ENCODE measurements at places on chromosomes 3 and 15.

GRCh38 chr3:53178246-53178645, 17.2 kb downstream of the PRKCD start:
- DNase-seq: no peak

DNA sequence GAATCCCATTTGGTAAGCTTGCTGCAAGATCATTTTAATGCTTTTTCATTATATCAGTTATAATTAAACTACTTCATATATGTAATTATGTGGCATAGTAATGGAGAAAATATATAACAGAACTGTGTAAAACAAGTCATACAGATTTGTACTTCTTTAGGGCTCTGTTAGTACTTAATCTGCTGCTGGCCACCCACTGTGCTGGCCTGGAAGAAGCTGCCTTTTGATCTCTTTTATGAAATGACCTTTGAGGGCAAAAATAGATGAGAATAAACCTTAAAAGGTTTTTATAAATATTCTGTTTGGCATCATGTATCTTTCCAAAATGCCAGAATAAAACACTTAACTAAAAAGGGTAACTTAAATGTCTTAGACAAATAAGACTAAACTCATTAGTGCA, 262.9 kb downstream of the ZIC1 start:
- DNase-seq: no peak

DNA sequence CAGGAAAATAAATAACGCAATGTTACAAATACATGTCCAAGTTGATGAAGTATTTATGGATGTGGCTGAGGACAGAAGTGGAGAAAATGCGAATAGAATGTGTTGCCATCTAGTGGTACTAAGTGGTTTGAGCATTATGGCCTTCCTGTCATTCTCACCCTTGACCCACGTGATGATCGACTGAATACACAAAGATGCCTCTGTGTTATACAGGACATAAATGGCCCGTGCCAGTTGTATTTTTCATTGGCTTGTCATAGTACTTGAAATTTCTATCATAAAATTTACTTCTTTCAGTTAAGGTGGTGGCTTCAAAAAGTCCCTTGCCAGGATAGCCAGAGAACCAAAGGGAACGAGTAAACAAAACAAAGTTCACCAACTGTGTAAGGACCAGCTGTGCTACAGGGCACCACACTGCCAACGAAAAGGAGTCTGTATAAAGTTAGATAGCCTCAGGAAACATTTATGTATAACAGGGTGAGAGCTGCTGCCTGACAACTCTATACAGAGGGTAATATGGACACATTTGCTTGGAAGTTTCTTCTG, 103.7 kb downstream of the MYH15 start:
- no peak for DNase-seq

DNA sequence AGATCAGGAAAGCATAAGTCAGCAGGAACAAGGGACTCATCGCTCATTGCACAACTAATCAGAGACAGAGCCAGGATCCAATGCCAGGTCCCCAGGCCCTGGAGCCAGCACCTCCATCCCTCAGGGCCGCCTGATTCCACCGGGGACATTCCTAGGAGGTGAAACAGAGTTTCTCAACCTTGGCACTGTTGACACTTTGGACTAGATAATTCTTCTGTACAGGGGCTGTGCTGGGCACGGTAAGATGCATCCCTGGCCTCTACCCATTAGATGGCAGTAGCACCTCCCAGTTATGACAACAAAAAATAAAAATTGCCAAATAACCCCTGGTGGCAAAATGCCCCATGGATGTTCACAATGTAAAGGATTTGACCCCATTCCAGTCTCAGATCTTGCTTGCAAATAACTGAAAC, 127.7 kb downstream of the MTHFS start:
- no peak for DNase-seq

GRCh38 chr3:179788996-179789395, 136.2 kb downstream of the USP13 start:
- no peak for DNase-seq

GRCh38 chr15:71328453-71328852, 213.2 kb downstream of the THSD4 start:
- no peak for DNase-seq

DNA sequence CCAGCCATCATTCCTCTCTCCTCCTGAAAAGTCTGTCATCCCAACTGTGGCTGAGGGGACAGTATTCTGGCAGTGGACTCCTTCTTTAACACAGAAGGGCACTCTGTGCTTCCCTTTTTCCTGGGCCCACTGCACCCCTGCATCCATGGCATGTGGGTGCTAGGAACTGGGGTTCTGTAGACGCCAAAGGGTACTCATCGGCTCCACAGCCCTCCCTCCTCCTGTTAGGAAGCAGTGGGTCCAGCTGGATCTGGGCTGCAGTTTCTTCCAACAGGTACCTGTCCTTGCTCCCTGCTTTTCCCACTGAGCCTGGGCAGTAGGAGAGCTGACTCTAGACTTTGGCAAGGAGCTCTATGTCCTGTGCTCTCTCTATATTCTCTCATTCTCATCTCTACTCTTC, 6.4 kb upstream of the MANF start:
- DNase-seq: peak; percentile 19

DNA sequence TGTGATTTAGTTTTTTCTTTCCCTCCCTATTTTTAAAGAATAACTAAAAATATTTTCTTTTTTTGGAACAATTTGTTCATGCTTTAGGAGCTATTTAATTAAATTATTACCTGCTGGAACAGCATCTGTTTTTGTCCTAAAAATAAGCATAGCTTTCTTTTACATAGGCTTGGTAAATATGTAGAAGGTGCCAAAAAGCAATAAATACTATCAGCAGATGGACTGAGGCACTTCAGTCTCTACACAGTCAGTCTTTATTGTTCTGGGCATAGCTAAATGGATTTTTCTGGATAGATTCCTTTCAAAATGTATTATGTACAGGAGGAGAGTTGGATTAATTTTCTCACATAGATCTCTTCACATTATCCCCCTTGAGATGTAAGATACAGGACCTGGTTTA, 223.5 kb downstream of the NAALADL2 start:
- DNase-seq: no peak

GRCh38 chr15:98927022-98927421, 80.6 kb downstream of the PGPEP1L start:
- no peak for DNase-seq

- no peak for DNase-seq
Measured at GRCh38 chr3:63477494-63478129, 174.9 kb upstream of the SNTN start.

GRCh38 chr3:126208606-126209256, 28.3 kb upstream of the ALDH1L1 start:
- no peak for DNase-seq

GRCh38 chr3:177190756-177191681, 6.3 kb downstream of the TBL1XR1 start:
- no peak for DNase-seq

DNA sequence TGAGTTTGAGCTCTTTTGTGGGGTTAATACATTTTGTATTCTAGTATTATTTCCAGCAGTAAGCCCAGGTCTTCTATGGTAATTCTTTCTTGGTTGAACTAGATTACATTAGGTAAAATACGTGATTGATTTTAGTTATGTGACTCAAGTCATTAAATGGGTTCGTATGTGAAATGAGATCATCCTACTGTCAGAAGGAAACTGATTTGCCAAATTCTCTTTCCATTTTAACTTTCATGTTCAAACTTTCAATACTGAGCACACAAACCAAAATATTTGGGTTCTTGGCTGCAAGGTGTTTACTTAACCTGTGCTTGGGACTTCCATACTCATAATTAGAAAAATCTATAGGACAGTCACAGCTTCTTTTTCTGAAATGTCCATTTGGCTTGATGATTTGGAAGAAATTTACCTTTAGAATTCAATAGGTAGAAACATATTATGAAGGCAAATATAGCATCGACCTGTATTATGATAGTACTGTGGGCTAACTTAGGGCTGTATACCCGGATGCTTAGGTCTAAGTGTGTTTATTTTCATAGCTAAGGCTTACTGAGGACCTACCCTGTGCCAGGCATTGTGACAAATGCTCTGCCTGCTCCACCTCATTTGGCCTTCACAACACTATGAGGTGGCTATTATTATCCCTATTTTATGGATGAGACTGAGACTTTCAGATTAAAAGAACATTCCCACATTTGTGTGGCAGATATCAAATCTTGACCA, 631.8 kb upstream of the GRM7 start:
- no peak for DNase-seq

DNA sequence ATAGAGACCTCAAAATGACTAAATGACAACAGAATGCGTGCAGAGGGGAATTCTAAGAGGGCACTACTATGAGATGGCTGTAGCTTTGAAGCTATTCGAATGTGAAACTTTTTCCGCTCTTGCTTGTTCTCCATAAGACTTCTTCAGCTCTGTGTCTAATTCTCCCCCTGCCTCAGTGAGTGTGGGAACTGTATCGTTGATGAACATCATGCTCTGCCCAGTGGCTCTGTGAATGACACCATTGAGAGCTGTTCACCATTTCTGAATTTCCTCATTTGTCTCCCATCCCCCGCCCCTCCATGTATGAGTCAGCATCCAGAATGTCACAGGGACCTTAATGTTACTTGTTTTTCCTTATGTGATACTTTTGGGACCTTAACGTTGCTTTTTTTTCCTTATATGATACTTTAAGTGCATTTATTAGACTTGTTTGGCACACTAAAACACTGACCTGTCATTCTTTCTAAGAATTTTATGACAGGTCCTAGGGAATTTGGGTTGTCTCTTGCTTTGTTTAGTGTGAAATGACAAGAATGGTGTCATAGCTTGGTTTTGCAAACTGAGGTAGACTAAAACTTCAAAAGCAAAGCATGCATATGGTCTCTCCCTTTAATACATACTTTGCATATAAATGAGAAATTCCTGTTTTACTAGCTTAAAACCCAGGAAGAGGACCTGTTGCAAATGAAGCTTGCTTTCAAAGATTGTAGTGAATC, 99.6 kb downstream of the FNDC3B start:
- no peak for DNase-seq

- no peak for DNase-seq
Measured at GRCh38 chr3:190096345-190096744, 24.4 kb downstream of the P3H2 start.

- no peak for DNase-seq
Measured at GRCh38 chr3:61058836-61059235, 192.4 kb downstream of the FHIT start.

GRCh38 chr15:97755726-97756125, 204.8 kb upstream of the ARRDC4 start:
- DNase-seq: no peak

- DNase-seq: no peak
Measured at GRCh38 chr3:59782664-59783063, 732.8 kb upstream of the CFAP20DC start.

DNA sequence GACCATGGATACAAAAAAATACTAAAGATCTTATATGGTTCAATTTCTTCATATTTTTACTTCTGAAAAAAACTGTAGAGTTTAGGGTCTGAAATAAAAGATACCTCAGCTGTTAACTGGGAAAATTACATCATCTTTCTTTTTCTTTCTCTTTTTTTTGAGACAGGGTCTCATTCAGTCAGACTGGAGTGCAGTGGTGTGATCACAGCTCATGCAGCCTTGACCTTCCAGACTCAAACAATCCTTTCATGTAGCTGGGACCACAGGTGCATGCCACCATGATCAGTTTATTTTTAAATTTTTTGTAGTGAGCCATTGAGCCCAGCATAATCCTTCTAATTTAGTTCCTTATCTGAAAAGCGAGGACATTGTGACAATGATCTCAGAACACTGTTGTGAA, 39.6 kb upstream of the TKT start:
- DNase-seq: no peak

GRCh38 chr3:101995371-101996046, 146.2 kb downstream of the NFKBIZ start:
- DNase-seq: no peak

- DNase-seq: no peak
Measured at GRCh38 chr3:131356006-131356595, 25.5 kb upstream of the NUDT16 start.

- no peak for DNase-seq
Measured at GRCh38 chr3:151894219-151894618, 20.8 kb downstream of the SUCNR1 start.

DNA sequence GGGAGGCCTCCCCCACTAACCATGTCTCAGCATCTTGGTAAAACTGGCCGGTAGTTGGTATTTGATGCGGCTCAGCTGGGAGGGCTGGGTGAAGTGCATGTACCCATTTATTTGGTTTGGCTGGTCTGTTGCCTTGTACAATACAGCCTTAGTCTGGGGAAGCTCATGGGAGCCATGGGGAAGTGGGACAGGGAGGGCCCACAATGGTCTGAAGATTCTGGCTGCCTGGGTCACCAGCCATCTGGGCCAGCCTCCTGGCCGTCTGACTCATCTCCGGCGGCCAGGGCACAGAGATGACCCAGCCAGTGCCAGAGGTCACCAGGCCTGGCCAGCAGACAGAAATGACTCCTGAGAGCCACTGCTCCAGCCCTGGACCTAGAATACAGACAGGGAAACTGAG, 51.6 kb upstream of the SMAD6 start:
- DNase-seq: no peak

DNA sequence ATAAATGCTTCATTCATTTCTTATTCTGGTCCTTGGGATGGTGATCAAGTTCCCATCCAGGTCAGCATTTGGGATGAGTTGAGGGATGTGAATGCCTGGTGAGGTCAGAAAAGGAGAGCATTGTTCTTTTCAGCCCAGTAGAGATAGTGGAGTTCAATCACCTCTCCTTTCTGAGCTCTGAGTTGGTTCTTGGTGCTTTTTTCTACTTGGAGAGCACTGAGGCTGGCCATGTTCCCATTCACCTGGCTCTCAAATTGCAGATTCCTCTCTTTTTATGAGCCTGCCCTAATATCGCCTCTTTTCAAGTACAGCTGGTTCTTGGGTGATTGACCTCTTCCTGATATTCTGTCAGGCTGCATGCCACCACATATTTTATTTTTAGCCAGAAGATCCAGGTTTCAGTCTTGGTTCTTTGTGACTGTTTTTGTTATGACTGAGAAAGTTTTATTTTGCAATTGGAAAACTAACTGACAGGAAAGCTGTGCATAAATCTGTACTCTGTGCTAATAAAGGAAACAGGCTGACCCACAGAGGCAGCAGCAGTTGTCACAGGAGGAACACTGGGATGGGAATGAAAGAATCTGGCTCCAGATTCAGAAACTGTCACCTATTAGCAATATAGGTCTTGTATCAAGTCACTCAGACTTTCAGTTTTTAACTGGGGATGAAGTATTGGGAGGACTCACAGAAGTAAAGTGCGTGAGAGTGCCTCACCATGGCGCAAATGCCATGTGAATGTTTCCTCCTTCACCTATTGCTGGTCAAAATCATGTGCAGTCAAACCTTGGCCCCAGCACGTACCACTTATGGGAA, 10.7 kb downstream of the AQP9 start:
- no peak for DNase-seq

GRCh38 chr3:164903820-164904451, 174.4 kb downstream of the SI start:
- no peak for DNase-seq

- no peak for DNase-seq
Measured at GRCh38 chr3:110575702-110576101, 495.9 kb upstream of the NECTIN3 start.

Data from left hindlimb (tissue), 1 donor.